ENCODE measurements at places on chromosomes 3 and 15.

DNA sequence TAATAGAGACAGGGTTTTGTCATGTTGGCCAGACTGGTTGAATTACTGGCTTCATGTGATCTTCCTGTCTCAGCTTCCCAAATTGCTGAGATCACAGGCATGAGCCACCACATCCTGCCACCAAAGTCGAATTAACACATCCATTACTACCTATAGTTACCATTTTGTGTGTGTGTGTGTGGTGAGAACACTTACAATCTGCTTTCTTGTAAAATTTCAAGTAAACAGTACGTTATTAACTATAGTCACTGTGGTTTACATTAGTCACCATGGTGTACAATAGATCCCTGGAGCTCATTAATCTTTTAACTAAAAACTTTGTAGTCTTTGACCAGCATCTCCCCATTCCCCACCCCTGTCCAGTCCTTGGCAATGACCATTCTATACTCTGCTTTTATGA, 270.0 kb downstream of the NAALADL2 start:
- no peak for DNase-seq

GRCh38 chr3:186143250-186143649, 34.4 kb upstream of the ETV5 start:
- DNase-seq, result no peak

- no peak for DNase-seq
These were observed 538.8 kb downstream of the NLGN1 start for GRCh38 chr3:173936316-173936715.

DNA sequence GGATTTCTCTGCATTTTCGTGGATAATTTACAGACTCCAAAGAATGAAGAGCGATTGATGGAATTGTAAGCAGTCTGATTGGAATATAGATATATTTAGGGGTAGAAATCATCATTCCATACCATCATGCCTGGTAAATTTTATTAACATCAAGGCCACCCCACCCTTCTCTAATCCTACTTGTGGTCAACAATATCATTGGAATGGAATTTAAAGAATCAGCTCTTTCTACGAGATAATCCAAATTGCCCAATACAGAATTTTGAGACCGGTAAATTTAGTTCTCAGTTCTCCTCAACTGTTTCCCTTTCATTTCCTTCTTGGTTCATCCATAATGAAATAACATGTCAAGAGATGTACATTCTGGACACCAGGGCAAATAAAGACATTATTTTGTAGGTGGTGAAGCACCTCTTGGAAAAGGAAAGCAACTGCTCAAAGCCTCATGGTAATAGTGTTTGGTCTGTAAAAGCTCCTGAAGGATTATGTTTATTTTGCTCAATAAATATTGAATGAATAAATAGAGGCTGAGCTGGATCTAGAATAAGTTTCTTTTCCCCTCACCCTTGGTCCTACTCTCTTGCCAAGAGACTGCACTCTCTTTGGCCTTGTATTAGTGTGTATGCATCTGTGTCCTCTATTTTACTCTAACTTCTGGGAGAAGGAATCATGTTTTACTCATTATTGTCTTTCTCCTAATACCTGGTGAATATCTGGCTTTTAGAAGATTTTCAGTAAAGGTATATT, 133.7 kb upstream of the BCL6 start:
- DNase-seq, result no peak

DNA sequence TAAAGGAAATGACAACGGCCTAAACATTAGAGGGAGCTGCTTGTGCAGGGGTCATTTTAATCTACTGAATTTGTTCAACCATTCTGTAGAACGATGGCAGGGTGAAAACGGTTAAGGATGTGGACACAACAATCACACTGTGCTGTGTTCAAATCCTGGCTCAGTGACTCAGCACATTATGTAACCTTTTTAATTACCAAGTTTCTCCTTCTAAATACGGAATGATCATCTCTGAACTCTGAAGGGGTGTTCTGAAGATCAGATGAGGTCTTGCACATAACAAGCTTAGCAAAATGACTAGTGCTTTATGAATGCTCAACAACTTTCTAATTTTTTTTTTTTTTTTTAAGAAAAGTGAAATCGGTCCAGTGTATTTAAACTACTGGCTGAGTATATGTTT, 592.8 kb downstream of the FOXP1 start:
- DNase-seq, result no peak

DNA sequence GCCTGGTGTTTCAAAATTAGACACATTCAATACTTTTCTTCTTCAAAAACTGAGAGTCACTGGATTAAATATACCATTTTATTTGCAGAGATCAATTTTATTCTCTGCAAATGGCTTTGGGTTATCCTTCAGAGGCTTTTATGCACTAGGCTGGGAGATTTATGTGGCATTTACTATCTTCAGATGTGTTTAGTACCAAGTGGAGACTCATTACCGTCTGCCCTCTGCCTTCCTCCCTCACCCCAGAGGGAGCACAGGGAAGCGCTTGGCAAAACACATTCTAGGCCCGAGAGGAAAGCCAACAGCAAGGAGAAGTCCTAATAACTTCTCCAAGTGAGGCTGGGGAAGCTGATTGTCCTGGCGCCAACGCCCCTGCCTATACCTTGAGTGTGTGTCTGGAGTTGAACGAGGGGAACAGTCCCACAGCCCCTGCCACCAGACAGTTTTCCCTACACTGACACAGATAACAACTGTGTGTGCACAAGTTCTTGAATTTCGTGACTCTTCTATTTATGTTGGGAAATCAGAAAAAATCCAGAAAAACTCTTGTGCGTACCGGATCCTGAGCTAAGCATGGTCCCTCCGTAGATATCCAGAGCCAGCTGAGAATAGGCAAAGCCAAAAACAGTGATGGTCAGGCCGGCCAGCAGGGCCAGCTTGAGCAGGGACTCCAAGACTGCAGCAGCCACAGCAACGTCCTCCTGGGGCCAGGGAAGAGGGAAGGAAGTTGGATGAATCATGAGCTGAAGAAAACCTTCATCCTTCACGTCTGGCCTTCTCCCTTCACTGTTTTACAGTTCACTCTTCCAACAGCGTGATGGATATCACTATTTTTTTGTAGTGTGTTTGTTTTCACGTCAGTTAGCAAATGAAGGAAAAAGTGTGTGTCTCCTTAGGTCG, 26.6 kb downstream of the RFT1 start:
- no peak for DNase-seq
